ENCODE measurements at places on chromosomes 1 and 21. TPM values are rescaled to one million over a fixed set of nuclear protein-coding genes. Genes with fewer than 3 reads are reported as not detected.

BATF3 gene
- total RNA-seq = 35.3 TPM

KRTAP19-3 gene
- total RNA-seq = not detected

CD160 gene
- total RNA-seq = 0.25 TPM

TMPRSS15 gene
- total RNA-seq = not detected

ARTN gene
- total RNA-seq = 0.64 TPM

NFASC gene
- 0.07 TPM for total RNA-seq

HSPA6 gene
- 3.7 TPM for total RNA-seq

GBP2 gene
- total RNA-seq = 131 TPM

CAMTA1 gene
- 40.7 TPM for total RNA-seq

ITLN2 gene
- total RNA-seq = not detected

IRF6 gene
- not detected for total RNA-seq

RAB13 gene
- total RNA-seq = 1.5 TPM

WNT3A gene
- total RNA-seq = not detected

PRELP gene
- not detected for total RNA-seq

C1orf141 gene
- not detected for total RNA-seq

BTBD19 gene
- 9.7 TPM for total RNA-seq

LCE1E gene
- not detected for total RNA-seq

S100PBP gene
- 62.0 TPM for total RNA-seq

OR2T29 gene
- total RNA-seq = not detected

ACTA1 gene
- not detected for total RNA-seq

DCAF8 gene
- total RNA-seq = 105 TPM

FMN2 gene
- total RNA-seq = not detected

MPL gene
- total RNA-seq = not detected

MR1 gene
- 29.8 TPM for total RNA-seq

Measured in T-helper 2 cell treated with Interferon-gamma antibody and Interleukin-4, amounts not matched to agents 100 ng/mL and 5 ng/mL, for 36 hours (primary cell).